ENCODE measurements at places on chromosomes 7 and 10.
A peak's percentile ranks its signal among the peaks of the same experiment; 100 is the strongest.

- DNase-seq: no peak
These were observed 347.3 kb upstream of the NPVF start for GRCh38 chr7:25575634-25576033.

DNA sequence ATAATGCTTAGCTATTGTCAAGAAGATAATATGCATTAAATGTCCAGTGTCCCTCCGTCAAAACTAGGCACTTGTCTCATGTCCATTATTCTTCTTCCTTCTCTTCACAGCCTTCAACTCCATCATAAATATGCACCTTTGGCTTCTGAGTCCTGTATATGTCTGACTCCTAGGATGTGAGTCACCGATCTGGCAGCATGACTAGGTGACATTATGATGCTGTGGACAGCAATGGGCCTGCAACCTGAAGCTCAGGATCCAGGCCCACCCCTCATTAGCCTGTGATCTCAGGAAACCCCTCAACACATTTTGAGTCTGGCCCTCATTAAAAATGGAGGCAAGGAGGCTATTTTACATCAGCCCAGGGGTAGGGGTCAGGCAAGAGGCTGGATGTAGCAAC is 362.5 kb upstream of the ZMIZ1 start:
- peak; percentile 31 for DNase-seq

- DNase-seq: no peak
These were observed 49.0 kb upstream of the FRMD4A start for GRCh38 chr10:14379556-14380280.

- no peak for DNase-seq
These were observed 31.1 kb upstream of the TOMM7 start for GRCh38 chr7:22853674-22854157.

DNA sequence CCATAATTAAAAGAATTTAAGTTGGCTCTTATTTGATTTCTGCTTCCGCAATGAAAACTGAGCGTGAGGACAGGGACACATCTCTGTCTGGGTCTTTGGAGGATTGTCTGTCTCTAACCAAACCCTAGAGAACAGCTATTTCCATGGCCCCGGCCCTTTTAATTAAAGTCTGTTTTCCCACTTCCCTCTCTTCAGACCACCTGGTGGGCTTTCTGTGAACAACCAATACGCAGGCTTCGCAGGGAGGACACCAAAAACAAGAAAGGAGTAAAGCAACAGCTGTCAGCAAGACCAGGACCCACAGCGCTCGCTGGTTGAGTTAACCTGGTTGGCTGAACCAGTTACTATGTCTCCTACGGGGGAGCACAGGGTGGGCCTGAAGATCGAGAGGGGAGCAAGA is 217.1 kb upstream of the FRMD4A start:
- DNase-seq: no peak

GRCh38 chr10:61792097-61792716 is 109.3 kb upstream of the ARID5B start:
- no peak for DNase-seq

- no peak for DNase-seq
These were observed 282.9 kb downstream of the TWIST1 start for GRCh38 chr7:18834577-18834976.

GRCh38 chr7:49974035-49974434 is 119.0 kb downstream of the ZPBP start:
- DNase-seq: no peak

- no peak for DNase-seq
These were observed 116.3 kb downstream of the CYP26A1 start for GRCh38 chr10:93189944-93190343.

DNA sequence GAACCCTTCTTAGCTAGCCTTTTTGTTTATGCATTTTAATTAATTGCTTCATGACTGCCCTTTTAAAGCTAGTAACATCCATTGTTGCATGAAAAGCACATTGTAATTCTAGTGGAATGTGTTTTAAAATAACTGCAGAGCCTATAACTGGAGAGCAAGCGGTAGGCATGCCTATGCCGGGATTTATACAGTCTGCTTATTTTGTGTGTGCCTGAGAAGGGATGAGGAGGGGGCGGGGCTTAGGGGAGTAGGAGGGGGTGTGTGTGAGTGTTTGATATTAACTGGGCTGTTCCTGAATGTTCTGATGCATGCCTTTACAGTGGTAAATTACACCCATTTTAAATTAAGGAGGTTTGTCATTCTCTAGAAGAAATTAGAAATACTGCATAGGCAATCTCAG is 208.1 kb downstream of the TCF7L2 start:
- peak; percentile 14 for DNase-seq

- DNase-seq: no peak
These were observed 89.6 kb upstream of the C7orf33 start for GRCh38 chr7:148500978-148501377.

GRCh38 chr7:28613262-28613661 is 200.9 kb downstream of the CREB5 start:
- no peak for DNase-seq

- peak; percentile 13 for DNase-seq
These were observed 62.8 kb downstream of the ZEB1 start for GRCh38 chr10:31381766-31382316.

- DNase-seq: peak; percentile 72
These were observed 227.6 kb upstream of the NPSR1 start for GRCh38 chr7:34430456-34430855.

DNA sequence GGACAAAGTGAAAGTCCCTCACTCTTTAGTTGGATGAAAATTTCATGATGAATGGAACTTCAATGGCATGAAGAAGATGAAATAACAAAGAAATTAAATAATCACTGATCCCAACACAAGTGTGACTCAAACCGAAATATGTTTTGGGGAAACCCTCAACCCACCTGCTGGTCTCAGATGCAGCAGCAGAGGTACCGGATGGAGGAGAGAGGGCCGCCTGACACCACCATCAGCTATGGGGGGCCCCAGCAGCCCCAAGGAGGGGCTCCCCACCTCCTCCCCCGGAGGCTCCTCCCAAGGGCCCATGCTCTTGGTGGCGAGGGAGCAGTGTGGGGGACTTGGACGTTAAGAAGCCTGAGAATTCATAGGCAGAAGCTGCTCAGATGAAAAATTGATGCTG is 137.2 kb upstream of the ADARB2 start:
- no peak for DNase-seq

DNA sequence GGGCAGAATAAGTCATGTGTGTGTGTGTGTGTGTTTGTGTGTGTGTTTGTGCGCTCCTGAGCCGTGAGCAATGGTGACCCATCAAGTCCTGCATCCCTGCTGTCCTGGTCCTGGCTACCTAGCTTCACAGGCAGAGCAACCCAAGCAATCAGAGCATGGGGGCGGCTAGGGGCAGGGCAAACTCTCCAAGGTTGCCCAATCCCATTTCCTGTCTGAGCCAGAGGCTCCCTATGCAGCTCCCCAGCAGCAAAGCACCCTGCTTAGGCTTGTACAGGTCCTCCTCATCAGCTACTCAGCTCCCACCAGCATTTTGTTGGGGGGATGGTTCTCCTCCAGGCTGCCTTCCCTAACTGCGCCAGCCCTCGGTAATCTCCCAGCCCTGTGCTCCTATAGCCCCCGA is 31.1 kb upstream of the CRHR2 start:
- no peak for DNase-seq

DNA sequence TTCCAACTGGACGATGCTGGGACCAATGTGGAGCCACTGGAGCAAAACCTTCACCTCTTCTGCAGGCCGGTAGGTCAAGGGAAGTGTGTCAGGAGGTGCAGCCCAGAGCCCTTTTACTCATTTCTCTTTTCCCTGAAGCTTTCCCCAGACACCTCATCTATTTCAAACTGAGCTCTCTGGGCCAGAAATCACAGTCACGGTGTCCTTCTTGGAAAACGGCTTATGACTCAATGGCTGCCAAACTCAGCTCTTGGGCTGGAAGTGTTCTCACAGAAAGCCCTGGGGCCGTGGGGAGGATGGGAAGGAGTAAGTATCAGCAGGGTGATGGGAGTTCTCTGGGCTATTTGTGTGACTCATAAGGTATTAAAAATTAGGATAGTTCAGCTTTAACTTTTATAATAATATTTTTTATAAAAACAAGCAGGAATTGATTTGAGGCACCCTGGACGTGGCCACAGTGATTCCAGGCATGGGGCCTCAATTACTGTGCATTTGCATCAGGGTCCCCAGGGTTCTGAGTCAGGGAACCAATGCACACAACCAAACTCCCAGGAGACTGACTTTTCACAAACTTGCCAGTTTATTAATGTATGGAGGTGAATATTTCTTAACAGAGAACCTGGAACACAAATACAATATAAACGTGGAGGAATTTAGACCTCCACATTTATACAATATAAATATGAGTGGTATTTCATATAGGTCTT is 187.4 kb upstream of the TMEM72 start:
- peak; percentile 78 for DNase-seq

GRCh38 chr7:101363734-101364374 is 1.2 kb downstream of the COL26A1 start:
- peak; percentile 87 for DNase-seq

- DNase-seq: peak; percentile 95
These were observed 23.6 kb downstream of the TSPAN15 start for GRCh38 chr10:69474742-69475432.

GRCh38 chr10:7251696-7252465 is 159.0 kb downstream of the SFMBT2 start:
- DNase-seq: no peak

GRCh38 chr10:88820748-88821401 is 18.3 kb downstream of the LIPM start:
- peak; percentile 47 for DNase-seq

DNA sequence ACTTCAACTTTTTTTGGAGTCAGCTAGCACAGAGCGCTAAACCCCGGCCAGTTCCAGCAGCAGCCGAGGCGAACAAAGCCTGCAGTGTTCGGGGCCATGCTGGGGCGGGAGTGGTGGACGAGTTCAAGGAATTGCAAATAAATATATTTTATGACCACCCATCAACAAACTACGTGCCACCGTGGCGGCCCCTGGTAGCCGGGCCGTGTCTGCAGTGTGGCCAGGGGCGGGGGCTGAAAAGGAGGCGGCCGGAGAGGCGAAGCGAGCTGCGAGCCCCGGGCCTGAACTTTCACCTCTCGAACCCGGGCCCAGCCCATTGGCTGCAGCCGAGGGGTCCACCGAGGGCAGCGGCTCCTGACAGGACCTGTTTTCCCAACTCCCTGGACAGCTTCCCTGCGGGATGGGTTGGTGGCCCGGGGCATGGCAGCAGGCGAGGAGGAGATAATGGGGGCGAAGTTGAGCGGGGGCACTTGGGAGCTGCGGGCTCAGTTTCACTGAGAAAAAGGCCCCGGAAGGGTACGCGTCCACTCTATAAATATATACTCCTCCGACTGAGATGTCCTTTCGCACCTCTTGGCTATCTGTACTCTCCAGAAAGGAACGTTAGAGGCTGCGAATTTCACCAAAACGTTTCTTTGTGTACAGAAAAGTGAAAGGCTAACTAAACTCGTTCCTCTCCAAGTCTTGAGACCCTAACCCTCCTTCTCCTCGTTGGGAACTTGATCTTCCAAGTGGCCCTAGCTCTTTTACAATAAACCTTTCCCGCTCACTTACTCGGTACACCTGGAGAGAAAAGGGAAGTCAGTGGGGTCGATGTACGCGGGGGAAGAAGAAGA is 164.6 kb upstream of the PPP1R3A start:
- DNase-seq: no peak

- peak; percentile 70 for DNase-seq
These were observed 11.2 kb downstream of the CTBP2 start for GRCh38 chr10:125149036-125149679.

- DNase-seq: no peak
These were observed 16.2 kb downstream of the SORBS1 start for GRCh38 chr10:95544783-95545500.

GRCh38 chr7:157391036-157391710 is 54.4 kb downstream of the DNAJB6 start:
- DNase-seq: peak; percentile 39

DNA sequence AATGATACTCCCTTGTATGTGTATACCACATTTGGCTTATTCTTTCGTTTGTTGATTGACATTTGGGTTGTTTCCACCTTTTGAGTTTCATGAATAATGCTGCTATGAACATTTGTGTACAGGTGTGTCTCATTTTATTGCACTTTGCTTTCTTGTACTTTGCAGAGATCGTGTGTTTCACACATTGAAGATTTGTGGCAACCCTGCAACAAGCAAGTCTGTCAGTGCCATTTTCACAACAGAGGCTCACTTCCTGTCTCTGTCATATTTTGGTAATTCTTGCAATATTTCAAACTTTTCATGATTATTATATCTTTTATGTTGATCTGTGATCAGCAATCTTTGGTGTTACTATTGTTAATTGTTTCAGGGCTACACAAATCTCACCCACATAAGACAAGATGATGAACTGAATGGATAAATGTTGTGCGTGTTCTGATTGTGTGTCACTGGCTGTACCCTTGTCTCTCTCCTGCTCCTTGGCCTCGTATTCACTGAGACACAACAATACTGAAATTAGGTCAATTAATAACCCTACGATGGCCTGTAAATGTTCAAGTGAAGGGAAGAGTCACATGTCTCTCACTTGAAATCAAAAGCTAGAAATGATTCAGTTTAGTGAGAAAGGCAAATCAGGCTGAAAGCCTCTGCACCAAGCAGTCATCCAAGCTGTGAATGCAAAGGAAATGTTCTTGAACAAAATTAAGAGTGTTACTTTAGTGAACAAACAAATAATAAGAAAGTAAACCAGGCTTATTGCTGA is 133.6 kb upstream of the JCAD start:
- no peak for DNase-seq

GRCh38 chr7:138668229-138668596 is 32.9 kb downstream of the SVOPL start:
- no peak for DNase-seq

GRCh38 chr10:90031776-90032175 is 330.4 kb downstream of the KIF20B start:
- DNase-seq: no peak

DNA sequence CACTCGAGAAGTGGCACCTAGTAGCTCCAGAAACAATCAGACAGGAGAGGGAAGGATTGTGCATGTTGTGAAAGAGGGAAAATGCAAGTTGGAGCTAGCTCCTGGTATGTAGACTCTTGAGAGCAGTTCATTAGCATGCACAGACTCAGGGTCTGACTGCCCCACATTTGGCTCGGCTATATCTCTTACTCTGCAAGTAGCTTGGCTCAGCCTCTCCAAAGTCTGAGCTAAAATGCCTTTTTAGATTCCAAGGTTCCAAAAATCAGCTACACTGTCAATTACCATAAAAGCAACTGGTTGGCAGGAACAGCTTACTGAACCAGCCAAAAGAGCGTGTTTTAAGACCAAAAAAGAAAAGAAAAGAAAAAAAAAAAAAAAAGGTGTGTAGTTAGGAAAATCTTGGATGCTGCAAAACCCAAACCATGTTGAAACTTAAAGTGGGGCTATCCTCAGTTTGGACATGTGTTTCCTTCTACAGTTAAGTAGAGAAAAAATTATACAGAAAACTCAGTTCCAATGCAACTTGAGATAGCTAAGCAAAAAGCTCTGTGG is 65.5 kb downstream of the MKX start:
- DNase-seq: no peak

DNA sequence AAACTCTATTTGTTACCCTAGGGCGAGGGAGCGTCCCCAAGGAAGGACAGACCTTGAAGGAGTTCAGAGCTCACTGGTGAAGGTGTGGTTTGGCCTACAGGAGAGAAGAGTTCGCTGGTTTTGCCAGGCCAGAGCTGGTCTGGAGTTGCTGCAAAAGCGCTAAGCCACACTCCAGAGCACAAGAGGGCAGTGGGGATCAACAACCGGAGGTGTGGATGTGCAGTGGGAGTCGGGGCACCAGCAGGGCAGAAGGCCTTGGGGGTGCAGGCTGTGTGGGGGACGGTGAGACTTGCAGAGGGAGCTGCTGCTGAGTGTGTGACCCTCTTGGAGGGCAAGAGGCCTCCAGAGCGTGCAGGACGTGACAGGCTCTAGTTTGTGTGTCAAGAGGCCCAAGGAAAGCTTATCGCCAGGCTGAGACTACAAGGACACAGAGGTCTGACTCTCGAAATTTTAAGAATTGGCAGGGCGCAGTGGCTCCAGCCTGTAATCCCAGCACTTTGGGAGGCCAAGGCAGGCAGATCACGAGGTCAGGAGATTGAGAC is 14.3 kb upstream of the CUL1 start:
- DNase-seq: no peak

Measured in AG08395 (cell line).